ENCODE measurements at places on chromosomes 4 and X. TPM values are rescaled to one million over a fixed set of nuclear protein-coding genes. Genes with fewer than 3 reads are reported as not detected.

BEX5 gene
- 35.8 TPM for polyA plus RNA-seq

PRSS12 gene
- 5.5 TPM for polyA plus RNA-seq

RHOXF2 gene
- not detected for polyA plus RNA-seq

ABCG2 gene
- polyA plus RNA-seq, result 0.23 TPM

VSIG4 gene
- polyA plus RNA-seq, result 4.2 TPM

SAGE1 gene
- polyA plus RNA-seq, result not detected

ASB9 gene
- polyA plus RNA-seq, result 41.7 TPM

AMBN gene
- polyA plus RNA-seq, result 0.05 TPM

GPR173 gene
- polyA plus RNA-seq, result 0.68 TPM

DCLK2 gene
- 2.3 TPM for polyA plus RNA-seq

CTAG1B gene
- polyA plus RNA-seq, result not detected

KIAA1210 gene
- not detected for polyA plus RNA-seq

GEMIN8 gene
- 24.4 TPM for polyA plus RNA-seq

CDKL5 gene
- 1.4 TPM for polyA plus RNA-seq

TMEM47 gene
- 2.2 TPM for polyA plus RNA-seq

GAGE12D gene
- polyA plus RNA-seq, result not detected

TTC29 gene
- not detected for polyA plus RNA-seq

SCML2 gene
- polyA plus RNA-seq, result 2.9 TPM

TMEM35A gene
- 0.59 TPM for polyA plus RNA-seq

NAP1L3 gene
- polyA plus RNA-seq, result 7.8 TPM

S100P gene
- polyA plus RNA-seq, result 1.3 TPM

ABCE1 gene
- 9.6 TPM for polyA plus RNA-seq

SHOX gene
- not detected for polyA plus RNA-seq

VEGFC gene
- 1.2 TPM for polyA plus RNA-seq

ARAP2 gene
- polyA plus RNA-seq, result 3.6 TPM

CFP gene
- polyA plus RNA-seq, result 4.1 TPM

WAS gene
- 1.1 TPM for polyA plus RNA-seq

FRG2 gene
- not detected for polyA plus RNA-seq

MOSPD2 gene
- 3.0 TPM for polyA plus RNA-seq

TLR2 gene
- 3.2 TPM for polyA plus RNA-seq

HELT gene
- polyA plus RNA-seq, result not detected

RASGEF1B gene
- 2.9 TPM for polyA plus RNA-seq

HDX gene
- polyA plus RNA-seq, result 0.68 TPM

COL4A6 gene
- 0.14 TPM for polyA plus RNA-seq

CRMP1 gene
- 21.4 TPM for polyA plus RNA-seq

AADAT gene
- polyA plus RNA-seq, result 5.4 TPM

TLL1 gene
- polyA plus RNA-seq, result 0.65 TPM

ZNF711 gene
- polyA plus RNA-seq, result 4.7 TPM

CLTRN gene
- 3.3 TPM for polyA plus RNA-seq

ARHGAP4 gene
- 71.7 TPM for polyA plus RNA-seq

IL13RA2 gene
- 0.09 TPM for polyA plus RNA-seq

ENAM gene
- polyA plus RNA-seq, result 3.2 TPM

CCDC158 gene
- polyA plus RNA-seq, result 0.19 TPM

CYTL1 gene
- 0.23 TPM for polyA plus RNA-seq

NKX3-2 gene
- 0.23 TPM for polyA plus RNA-seq

PFKFB1 gene
- 1.4 TPM for polyA plus RNA-seq

SLC9B1 gene
- 0.33 TPM for polyA plus RNA-seq

HTR2C gene
- not detected for polyA plus RNA-seq

C1QTNF7 gene
- polyA plus RNA-seq, result 0.30 TPM

ANOS1 gene
- polyA plus RNA-seq, result 0.23 TPM

KLB gene
- polyA plus RNA-seq, result 1.1 TPM

NWD2 gene
- 0.02 TPM for polyA plus RNA-seq

FAM149A gene
- 15.0 TPM for polyA plus RNA-seq

NPY1R gene
- 3.7 TPM for polyA plus RNA-seq

MAGED4B gene
- 30.0 TPM for polyA plus RNA-seq

SSX2B gene
- not detected for polyA plus RNA-seq

CDKL2 gene
- 0.15 TPM for polyA plus RNA-seq

ZCCHC13 gene
- polyA plus RNA-seq, result not detected

Measured in pancreas (tissue), 10 donors.